Activated T-cell treated with anti-CD3 and anti-CD28 coated beads for 1 hour (primary cell): ENCODE measurements at places on chromosomes 3 and 15.
A peak's percentile ranks its signal among the peaks of the same experiment; 100 is the strongest.

- no peak for DNase-seq
Observed at GRCh38 chr3:114216186-114216970, 21.0 kb downstream of the ZNF80 start.

DNA sequence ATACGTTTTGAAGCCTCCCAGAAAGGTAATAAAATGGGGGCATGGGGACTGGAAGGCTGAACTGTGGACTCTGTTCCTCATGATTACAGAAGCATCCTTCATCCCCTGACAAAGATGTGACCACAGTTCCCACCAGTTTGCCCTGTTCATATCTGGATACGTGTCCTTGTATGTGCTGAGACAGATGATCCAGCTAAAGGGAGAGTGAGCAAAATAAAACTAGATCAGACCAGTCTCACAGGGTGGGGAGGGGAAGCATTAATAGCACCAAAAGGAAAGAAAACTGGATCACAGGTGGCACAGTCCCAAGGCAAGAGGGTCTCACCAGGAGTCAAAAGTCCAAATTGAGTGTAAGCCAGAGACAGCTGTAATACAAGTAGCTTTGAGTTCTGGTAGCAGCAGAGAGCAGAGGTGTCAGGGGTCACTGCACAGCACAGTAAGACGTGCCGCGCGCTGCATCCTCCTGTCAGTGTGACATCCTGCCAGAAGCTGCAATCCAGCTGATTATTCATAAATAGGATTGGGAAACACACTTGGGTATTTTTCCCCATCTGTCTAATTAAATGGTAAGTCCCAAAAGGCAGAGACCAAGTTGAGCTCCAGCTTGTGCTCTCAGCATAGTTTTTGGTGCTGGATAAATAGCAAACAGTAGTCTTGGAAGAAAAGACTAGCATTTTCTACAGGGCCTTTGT is 560.0 kb upstream of the CFAP20DC start:
- DNase-seq: no peak

- no peak for DNase-seq
Observed at GRCh38 chr3:123732447-123732846, 147.6 kb upstream of the HACD2 start.

- peak; percentile 59 for DNase-seq
Observed at GRCh38 chr3:187150599-187150998, 11.3 kb upstream of the RPL39L start.

GRCh38 chr3:106589311-106589942 is 720.6 kb upstream of the CBLB start:
- no peak for DNase-seq

GRCh38 chr3:50302095-50303012 is 1.0 kb downstream of the HYAL1 start:
- no peak for DNase-seq

GRCh38 chr3:52431459-52432223 is 13.3 kb downstream of the SEMA3G start:
- DNase-seq: no peak

DNA sequence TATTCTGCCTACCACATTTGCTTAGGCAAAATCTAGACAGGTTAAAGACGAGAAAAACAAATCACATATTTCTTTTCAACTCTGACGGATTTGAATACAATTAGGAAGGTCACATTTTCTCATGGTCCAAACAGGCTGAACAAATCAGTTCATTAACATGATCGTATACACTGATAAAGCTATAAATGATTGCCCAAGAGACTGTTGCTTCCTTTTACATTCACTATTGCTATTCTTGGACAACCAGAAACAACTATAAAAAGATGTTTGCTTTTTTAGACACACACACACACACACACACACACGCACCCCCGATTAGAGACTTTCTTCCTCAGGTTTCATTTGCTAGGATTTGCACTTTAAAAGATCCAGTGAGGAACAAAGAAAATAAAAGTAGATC is 122.3 kb upstream of the BHLHE40 start:
- no peak for DNase-seq

DNA sequence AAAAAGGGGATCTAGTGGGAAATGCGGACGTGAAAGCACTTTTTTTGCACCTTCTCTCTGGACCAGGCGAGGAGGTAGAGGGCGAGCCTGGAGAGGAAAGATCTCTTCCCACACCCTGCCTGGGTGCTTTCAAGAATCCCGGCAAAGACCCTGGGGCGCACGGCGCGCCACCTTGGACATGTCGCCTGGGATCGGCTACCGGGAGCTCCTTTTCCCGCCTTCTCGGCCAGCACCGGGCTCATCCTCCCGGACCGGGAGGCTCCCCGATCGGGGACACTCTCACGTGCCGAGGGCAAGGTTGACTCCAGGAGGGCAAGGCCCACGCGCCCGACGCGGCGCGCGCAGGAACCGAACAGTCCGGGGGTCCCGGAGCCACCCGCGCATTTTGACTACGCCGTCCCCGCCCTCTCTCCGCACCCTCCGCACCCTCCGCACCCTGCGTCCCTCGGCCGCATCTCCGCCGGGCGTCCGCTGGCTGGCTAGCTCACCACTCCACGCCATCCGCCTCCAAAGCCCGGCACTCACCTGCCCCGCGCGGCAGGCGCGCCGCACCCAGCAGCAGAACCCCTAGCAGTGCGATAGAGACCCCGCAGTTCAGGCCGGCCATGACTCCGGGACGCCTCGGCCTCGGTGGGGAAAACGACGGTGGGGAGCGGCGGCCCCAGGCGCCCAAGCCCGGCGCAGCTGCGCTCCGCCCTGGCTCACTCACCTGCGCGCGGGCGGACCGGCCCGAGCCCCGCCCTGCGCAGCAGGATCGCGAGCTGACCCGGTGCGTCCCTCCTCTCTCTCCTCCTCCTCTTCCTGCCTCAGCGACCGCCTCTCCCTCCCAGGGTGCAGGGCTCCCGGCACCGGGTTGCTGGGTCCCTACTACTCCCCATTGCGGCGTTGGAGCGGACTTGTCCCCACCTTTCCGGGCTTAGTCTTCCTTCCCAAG is at the start of gene CDCP1:
Gene CDCP1 (minus strand): TSS at position 698 of the 934 bp plus-strand sequence. CDS start 91 bp downstream, at position 607.
- DNase-seq: no peak

DNA sequence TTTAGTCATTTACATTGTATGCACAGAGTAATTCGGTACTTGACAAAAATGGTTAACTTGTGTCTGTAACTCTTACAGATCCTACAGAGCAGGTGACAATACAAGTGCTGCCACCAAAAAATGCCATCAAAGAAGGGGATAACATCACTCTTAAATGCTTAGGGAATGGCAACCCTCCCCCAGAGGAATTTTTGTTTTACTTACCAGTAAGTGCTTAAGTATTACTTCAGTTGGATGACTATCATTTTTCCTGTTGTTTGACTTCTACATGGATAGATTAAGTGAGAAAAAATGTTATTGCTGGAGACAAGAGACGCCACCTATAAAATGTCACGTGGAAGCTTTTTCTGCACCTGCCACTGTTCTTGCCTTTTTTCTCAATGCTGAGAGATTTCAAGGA is 173.2 kb downstream of the ALCAM start:
- no peak for DNase-seq

DNA sequence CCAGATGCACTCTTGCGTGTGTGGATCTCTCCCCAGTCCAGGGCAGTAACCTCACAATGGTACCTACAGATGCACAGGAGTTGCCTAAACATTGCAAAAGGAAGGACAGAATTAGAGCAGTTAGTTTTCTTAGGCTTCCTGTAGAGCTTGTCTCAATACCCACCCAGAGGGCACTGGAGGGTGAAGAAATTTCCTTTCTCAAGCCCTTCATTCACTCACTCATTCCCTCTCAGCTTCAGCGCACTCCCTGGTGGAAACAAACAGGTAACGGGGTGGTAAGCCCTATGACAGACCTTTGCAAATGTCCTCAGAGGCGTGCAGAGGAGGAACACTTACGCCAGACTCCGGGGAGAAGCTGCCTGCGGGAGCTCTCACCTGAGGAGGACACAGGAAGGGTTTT is 267.4 kb upstream of the HES1 start:
- no peak for DNase-seq

DNA sequence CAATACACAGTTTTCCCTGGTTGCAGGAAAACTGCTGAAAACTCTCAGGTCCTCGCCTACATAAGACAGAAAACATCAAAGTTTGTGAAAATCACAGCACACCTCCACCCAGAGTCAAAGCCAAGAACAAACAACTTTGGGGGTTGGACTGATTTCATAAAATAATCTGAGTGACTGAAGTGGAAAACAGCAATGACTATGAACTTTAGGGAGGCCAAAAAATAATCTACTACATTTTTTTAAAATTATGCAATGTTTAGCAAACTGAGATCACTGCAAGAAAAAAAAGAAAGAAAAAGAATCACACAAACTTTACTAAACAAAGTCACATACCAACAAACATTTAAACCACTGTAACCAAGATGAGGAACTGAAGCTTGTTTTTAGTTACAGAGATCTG is 15.9 kb upstream of the FOXP1 start:
- DNase-seq: no peak

DNA sequence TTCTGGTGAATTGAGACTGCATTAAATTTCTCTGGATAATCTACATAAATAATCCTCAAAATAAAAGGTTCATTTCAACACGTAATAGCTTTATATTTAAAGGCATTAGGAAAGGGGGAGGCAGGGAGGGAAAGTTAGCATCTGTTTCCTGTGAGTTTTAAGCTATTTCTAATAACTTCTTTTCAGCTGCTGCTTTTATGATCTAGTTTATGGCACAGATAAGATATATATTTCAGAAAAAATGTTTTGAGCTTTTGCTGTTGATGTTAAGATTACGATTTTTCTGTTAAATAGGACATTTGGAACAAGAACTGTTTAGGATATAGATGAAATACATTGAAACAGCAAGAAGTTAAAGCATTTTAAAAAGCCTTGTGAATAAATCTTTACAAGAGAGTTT is 30.0 kb downstream of the UBE2E1 start:
- no peak for DNase-seq

GRCh38 chr15:35753486-35753885 is 207.5 kb upstream of the DPH6 start:
- DNase-seq: no peak

- DNase-seq: no peak
Observed at GRCh38 chr3:36250191-36250590, 130.1 kb upstream of the STAC start.

DNA sequence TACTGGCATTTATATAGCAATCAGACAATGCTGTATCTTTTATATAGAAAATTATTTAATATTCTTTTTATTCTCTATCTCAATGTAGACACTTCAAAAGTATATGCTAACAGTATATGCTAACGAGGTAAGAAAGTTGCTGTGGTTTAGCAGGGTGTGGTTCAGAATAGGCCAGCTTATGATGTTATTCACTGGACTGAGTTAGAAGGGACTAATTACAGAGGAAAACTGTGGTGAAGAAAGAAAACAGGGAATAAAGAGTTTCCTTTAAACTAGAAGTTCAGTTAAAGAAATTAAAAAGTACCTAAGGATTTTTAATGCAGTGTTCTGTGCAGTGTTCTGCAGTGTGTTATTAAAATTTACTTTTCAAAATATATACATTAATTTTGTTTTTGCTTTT is 59.4 kb downstream of the MYO9A start:
- no peak for DNase-seq

GRCh38 chr3:45544024-45544716 is 50.4 kb upstream of the LIMD1 start:
- DNase-seq: no peak

- DNase-seq: no peak
Observed at GRCh38 chr3:188927971-188928370, 243.8 kb upstream of the TPRG1 start.

- no peak for DNase-seq
Observed at GRCh38 chr3:151635905-151636304, 97.8 kb upstream of the AADACL2 start.

DNA sequence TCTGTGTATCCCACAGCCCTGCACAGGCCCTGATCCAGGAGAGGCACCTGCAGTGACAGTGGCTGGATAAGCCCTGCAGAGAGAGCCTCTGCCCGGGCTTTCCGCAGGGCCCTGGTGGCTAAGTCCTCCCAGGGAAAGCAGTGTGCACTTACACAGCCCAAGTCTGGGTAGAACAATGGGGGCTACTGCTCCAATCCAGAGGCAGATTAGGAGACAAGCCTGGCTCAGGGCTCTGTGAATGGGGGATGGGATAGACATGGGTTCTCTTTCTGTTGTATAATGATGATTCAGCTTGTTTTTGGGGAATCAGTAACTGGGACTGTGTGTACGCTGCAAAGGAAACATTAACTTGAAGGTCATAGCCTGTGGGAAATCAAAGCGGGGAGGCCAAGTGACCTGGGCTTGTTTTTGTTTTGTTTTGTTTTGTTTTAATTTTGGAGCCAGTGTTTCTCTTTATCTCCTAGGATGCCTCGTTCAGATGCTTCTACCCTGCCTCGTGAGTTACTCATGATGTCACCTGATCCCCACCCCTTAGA is 4.1 kb upstream of the ALDH1L1 start:
- no peak for DNase-seq

DNA sequence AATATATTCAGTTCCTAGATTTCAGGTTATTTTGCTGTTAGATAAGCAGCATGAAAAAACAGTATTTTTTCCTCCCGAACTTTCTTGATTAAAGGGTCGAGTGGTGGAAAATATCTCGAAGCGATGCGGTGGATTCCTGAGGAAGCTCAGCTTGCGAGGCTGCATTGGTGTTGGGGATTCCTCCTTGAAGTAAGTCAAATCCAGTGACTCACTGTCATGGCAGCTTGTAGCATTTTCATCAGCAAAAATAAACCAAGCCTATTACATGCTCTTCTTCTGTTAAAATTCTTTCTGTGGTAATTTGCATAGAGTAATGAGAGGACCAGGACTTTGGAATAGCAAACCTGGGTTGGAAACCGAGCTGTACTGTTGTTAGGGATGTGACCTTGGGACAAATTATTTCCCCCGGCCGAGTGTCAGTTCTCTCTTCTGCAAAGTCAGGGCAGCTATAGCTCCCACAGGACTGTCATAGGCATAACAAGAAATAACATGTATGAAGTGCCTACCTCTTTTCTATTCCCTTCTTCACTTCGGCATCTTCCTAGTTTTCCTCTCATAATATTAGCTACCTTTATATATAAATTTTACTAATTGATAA is 75.6 kb downstream of the UBP1 start:
- no peak for DNase-seq

- no peak for DNase-seq
Observed at GRCh38 chr3:187314176-187314575, 22.6 kb upstream of the MASP1 start.

- no peak for DNase-seq
Observed at GRCh38 chr3:174270841-174271240, 588.3 kb upstream of the NAALADL2 start.

GRCh38 chr3:17473761-17474160 is 268.7 kb downstream of the TBC1D5 start:
- no peak for DNase-seq

- no peak for DNase-seq
Observed at GRCh38 chr3:58668247-58668646, 1.7 kb upstream of the FAM3D start.

- DNase-seq: no peak
Observed at GRCh38 chr3:30282154-30282696, 324.2 kb upstream of the TGFBR2 start.

- DNase-seq: no peak
Observed at GRCh38 chr3:116164039-116164438, 281.2 kb downstream of the LSAMP start.
